ENCODE measurements at places on chromosomes 12 and 14.

DNA sequence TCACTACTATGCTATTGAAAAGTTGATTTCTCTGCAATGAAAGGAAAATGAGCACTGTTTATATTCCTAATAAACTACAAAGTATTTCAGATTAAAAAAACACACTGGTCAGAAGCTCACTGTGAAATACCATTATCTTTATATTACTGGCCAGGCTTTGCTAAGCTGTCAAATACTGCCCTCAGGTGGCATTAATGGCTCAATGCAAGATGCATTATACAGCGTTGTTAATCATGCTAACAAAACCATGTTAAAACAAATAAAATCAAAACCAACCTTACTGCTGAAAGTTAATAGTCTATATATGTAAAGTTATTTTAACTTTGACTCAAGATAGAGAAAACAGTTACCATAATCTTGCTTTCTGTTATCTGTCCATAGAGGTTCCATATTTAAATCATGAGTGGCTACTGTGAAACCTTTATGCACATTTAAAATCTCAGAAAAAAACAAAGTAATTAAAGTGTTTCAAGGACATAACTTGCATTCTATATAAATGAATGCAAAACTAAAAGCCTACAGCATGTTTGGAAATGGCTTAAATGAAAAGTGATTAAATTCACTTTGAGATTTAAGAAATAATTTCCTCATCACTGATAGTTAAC lies 121.7 kb downstream of the RALGAPA1 start:
- peak; percentile 75 for DNase-seq

DNA sequence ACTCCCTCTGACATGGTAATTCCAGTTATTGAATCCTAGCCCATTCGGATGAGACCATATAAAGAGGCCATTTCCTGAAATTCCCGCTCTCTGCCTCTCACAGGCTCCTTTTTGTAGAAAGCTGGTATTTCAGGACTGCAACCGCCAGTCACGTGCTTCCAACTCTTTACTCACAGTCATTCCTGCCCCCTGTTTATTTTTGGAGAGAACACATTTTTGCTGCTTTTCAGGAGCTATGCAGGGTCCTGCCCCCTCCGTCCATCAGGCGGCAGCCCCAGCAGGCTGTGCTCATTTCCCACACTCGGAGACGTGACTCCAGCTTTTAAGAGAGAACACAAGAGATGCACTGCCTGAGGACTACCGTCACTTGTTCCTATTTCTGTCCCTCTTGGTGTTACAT lies 26.8 kb downstream of the IFT43 start:
- DNase-seq = no peak

DNA sequence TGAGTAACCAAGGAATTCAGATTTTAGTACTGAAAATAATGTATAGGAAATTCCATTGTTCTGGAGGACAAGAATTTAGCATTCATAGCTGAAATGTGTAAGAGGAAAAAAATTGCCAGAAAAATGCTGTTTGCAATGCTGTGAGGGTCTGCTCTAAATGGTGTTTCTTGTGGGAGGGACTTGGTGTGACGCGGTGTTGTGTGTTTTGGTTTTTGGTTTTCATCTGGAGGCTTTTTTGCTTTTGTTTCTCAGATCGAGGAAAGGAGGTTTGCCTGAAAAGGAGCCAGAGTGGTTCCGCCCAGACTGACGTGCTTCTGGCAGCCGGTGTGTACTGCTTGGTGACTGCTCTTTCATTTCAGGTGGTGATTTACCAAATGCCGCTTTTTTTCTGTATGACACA lies 211.8 kb upstream of the HMGA2 start:
- no peak for DNase-seq

DNA sequence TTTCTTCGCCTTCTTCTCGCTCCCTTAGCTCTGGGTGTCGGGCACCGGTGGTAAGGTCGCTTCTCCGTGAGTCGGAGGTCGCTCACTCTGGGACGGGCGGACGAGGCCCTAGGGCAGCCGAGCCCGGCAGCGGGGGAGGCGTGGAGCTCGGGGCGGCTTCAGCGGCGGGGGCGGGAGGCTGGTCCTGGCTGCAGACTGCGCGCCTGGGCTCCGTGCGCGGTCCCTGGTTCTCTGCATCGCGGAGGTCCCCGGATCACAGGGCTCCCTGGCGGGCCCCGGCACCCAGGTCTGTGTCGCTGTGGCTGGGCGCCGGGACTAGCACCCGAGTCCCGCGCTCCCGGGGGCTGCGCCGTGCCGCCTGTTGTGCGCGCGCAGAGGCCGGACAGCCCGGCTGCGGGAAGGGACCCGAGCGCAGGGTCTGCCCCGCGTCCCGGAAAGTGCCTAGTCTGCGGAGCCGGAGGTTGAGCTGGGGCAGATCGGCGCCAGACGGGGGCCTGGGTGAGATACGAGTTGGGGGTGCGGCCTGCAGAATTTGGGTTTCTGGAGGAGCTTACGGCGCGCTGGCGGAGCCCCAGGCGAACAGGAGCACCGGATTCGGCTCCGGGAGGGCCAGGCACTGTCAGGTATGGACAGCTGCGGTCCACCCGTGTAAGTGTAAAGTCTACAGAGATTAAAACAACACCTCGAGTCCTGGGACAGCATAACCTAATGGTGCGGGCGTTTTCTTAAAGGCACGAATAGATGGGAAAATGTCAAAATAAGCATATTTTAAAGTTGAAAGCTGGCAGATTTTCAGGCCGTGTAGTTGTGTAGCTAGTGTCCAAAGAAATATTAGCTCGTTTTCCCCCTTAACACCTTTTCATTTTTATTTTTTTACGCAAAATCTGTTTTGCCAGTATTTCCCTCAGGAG lies 713 bp downstream of the FRMD6 start:
- peak; percentile 55 for DNase-seq
